ENCODE measurements at places on chromosomes 1 and 21.
A peak's percentile ranks its signal among the peaks of the same experiment; 100 is the strongest.

DNA sequence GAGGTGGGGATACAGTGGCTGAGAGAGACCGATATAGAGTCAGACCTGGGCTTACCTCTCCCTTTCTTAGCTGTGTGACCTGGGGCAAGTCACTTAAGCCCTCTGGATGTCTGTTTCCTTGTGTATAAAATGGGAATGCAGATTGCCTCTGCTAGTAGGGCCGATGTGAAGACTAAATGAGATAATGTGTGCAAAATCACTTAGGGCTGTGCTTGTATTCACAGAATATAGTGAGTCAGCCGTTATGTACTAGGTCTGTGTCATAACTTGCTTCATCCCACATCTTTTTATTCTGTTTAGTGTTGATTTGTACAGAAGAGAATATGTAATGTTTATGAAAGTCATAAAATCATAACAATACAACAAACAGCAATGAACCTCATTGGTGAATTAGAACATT is 56.0 kb downstream of the PTPRU start:
- DNase-seq = no peak

- no peak for DNase-seq
Observed at GRCh38 chr1:70717656-70718055, 306.6 kb downstream of the CTH start.

GRCh38 chr1:107467286-107467685 is 326.4 kb downstream of the NTNG1 start:
- no peak for DNase-seq

DNA sequence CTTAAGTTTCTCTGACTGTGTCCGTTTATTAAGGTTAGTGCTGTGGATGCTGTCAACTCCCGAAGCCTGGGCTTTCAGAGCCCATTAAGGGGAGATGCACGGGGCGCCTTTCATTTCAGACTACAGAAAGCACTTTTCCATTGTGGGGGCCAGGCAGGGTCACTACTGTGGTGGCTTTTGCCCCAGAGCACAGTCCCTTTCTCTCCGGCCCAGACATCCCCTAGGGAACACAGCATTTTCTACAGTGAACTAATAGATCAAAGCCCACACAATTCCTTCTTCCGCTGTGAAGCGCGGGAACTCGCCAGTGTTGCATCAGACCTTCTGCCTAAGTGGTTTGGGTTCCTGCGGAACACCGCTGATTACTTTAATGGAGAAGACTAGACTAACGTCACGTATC is 26.8 kb upstream of the MAP1LC3C start:
- no peak for DNase-seq

- no peak for DNase-seq
Observed at GRCh38 chr1:156165083-156165482, 11.7 kb downstream of the SEMA4A start.

DNA sequence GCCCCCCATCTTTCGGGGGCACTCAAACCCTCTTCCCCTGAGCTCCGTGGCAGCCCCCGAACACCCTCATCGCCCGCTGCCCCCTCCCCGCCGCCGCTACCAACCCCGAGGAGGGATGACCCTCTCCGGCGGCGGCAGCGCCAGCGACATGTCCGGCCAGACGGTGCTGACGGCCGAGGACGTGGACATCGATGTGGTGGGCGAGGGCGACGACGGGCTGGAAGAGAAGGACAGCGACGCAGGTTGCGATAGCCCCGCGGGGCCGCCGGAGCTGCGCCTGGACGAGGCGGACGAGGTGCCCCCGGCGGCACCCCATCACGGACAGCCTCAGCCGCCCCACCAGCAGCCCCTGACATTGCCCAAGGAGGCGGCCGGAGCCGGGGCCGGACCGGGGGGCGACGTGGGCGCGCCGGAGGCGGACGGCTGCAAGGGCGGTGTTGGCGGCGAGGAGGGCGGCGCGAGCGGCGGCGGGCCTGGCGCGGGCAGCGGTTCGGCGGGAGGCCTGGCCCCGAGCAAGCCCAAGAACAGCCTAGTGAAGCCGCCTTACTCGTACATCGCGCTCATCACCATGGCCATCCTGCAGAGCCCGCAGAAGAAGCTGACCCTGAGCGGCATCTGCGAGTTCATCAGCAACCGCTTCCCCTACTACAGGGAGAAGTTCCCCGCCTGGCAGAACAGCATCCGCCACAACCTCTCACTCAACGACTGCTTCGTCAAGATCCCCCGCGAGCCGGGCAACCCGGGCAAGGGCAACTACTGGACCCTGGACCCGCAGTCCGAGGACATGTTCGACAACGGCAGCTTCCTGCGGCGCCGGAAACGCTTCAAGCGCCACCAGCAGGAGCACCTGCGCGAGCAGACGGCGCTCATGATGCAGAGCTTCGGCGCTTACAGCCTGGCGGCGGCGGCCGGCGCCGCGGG is 837 bp downstream of the FOXD3 start:
- DNase-seq = no peak

GRCh38 chr1:23108918-23109533 is 59.6 kb downstream of the LUZP1 start:
- DNase-seq = no peak

DNA sequence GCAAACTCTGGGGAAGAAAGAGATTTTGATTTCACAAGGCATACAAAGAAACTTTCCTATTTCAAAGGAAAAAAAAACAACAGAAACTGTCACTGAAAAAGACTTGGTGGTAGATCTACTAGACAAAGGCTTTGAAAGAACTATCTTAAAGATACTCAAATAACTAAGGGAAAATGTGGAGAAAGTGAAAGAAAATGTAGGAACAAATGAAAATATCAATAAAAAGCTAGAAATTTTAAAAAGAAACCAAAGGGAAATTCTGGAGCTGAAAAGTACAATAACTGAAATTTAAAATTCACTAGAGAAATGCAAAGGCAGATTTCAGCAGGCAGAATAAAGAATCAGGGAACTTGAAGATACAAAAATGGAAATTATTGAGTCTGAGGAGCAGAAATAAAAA is 6.2 kb downstream of the COL6A2 start:
- no peak for DNase-seq

GRCh38 chr1:230120921-230121381 is 53.9 kb downstream of the GALNT2 start:
- no peak for DNase-seq

GRCh38 chr1:93846206-93846991 is 32.6 kb downstream of the DNTTIP2 start:
- peak; percentile 94 for DNase-seq

DNA sequence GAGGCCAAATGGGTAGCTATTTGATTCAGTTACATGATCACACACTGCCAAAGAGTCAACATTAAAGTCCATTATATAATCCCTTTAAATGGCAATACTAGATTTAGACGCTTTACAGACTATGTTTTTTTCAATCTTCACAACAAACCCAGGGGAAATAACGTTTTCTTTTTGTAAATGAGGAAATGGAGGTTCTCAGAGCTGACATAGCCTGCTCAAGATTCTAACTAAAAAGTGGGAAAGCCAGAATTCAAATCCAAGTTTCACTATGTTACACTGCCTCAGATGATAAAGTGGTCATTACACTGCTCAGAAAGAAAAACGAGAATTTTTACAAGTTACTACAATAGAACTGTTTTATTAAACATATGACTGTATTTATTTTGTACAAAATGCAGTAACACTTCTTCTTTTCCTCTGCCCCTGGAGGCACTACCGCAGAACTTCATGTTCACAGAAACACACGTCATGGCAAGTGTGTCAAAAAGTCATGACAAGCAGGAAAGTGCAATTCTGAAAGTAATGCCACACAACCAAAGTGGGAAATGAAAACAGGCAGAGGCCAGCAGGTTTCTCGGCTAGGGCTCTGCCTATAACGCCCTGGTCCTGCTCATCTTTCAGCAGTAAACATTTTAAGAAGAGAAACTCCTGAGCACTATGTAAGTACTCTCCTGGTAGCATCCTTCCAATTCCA is 19.0 kb downstream of the THEMIS2 start:
- no peak for DNase-seq

DNA sequence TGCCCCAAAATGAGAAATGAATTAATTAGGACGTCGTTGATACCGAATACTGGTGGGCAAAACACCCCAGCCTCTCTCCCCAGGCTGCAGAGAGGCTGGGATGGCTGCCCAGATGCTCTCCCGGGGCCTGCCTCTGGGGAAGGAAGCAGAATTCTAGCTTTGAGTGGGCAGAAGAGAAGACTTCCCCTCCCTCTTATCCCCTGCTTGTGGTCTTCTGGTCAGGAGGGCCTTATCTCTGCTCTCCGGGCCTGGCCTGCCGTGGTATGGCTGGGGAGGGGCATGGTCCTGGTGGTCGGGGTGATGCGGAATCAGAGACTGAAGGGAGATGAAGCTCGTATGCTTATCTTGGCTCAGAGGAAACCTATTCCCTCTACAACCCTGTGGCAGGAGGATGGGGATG is 9.8 kb upstream of the CSF3R start:
- DNase-seq = no peak

DNA sequence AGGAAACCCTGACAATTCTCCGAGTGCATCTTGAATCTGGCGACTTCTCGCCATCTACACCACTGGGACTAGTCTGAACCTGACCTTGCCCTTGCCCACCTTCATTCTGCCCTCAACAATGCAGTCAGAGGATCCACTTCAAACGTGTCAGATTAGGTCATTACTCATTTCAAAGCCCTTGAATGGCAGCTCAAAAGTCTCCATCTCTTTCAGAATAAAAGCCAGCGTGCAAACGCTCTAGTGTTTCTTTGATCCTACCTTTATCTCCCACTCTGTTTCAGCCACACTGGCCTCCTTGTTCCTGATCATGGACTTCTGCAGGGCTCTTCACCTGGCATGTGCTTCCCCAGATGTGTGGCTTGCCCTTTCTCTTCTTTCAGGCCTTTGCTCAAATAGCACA is 31.3 kb downstream of the SLC30A1 start:
- no peak for DNase-seq

DNA sequence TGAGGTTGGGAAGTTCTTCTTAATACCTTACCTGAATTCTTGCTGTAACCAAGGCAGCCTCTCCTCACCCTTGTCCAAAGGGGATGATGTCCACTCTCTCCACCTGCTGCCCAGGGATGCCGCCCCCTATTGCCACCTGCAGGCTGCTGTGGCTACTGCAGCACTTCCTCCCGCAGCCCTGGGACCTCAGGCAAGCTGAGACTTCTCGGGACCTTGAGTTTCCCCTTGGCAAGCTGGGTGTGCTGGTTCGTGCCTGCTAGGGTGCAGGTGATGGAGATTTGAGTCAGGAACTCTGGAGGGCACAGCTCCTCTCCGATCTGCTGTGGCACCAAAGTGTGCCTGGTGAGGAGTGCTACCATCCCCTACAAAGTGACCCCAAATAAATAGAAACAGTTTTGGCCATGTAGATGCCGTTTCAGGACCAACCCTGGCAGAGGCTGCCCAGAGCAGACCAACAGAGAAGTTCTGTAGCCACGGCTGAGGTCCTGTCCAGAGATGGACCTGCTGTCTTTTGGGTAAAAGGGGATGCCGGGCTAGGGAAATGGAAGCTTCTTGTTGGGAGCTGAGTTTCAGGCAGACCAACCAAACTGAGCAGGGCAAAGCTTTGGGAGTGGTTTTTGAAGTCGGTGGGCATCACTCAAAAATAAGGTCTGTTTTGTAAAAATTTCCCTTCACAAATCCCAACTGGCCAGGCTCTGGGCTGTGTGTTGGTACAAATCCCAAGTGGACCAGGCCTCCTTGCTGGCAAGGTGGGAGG is 31.7 kb downstream of the RUNX3 start:
- peak; percentile 54 for DNase-seq

DNA sequence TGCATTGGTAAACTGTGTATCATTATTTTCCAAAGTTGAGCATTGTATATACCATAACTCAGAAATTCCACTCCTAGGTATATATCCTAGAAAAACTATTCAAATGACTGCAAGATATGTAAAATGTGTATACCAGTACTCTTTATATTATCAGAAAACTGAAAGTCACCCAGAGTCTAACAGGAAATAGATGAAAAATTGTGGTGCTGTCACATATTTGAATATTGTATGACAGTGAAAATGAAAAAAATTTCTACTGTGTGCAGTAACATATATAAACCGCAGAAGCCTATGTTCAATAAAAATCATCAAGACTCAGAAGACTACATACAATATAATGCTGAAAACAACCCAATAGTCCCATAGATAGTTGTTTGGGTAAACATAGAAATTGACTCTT is 74.4 kb upstream of the LYPLAL1 start:
- DNase-seq = no peak

- no peak for DNase-seq
Observed at GRCh38 chr1:197269053-197269452, 1.0 kb downstream of the CRB1 start.

Measured in adipocyte (in vitro differentiated cells).